ENCODE measurements at places on chromosomes 2 and 18.

- DNase-seq = no peak
Measured at GRCh38 chr2:200086911-200087310, 131.5 kb downstream of the MAIP1 start.

DNA sequence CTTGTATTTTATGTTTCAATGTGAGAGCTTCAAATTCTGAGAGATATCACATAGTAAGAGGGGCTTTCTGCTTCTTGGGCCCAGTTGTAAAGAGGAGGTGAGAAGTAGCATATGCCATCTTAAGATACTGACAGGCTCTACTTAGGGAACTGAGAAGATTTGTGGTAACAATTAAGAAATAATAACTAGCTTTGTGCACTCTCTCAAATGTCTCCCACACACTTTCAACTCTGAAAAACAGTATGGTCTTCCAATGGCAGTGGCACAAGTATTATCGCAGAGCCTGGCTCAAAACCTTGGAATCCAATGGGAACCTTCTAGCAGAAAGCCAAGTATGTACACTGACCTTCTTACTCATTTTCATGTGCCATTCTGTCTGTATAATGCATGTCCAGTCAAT, 80.3 kb upstream of the FAM237A start:
- no peak for DNase-seq

- no peak for DNase-seq
Measured at GRCh38 chr18:23540867-23541266, 37.6 kb downstream of the RMC1 start.

GRCh38 chr2:65064728-65065552, 8.7 kb downstream of the CEP68 start:
- no peak for DNase-seq

DNA sequence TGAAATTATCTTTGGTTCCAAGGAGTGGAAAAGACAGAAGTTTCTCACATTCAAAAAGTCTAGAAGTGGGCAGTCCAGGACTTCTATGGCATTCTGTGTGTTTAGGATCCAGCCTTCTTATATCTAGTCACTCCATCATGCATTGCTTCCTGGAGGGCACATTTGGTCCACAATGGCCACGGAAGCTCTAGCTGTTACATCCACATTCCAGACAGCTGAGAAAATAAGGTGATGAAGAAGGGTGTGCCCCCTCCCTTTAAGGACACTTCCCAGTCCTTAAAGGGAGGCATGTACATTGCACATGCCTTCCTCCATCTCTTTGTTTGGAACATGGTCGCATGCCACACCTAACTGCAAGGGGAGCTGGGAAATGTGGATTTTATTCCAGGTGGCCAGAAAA, 59.9 kb upstream of the BZW1 start:
- no peak for DNase-seq

DNA sequence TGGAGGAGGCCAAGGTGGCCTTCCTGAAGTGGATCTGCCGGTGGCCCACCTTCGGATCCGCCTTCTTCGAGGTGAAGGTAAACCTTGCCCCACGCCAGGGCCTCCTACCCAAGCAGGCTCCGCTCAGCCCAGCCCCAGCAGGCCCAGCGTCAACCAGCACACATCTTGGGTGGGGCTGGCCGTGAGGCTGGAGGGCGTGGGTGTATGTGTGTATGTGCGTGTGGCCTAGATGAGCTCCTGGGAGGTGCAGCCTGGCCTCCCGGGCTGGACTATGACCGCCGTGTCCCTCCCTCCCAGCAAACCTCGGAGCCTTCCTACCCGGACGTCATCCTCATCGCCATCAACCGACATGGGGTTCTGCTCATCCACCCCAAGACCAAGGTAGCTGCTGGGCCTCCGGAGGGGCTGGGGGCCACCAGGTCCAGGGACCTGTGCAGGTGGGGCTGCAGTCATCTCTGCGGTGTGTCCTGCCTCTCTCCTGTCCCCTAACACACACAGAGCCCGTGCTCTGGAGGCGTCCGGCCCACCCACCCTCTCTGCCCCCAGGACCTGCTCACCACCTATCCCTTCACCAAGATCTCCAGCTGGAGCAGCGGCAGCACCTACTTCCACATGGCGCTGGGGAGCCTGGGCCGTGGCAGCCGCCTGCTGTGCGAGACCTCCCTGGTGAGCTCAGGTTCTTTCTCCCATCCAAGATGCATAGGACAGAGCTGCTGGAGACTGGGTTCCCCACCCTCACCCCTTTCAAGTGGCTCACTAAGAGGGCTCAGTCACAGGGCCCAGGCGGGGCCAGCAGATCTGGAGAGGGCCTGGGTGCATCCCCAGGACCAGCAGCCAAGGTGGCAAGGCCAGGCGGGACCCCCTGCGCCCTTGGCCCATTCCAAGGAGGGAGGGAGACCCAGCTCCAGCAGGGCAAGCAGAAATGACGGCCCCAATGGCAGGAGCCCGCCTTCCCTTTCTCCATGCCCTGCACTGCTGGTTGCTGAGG, 9.4 kb upstream of the GPR17 start:
- DNase-seq = no peak

DNA sequence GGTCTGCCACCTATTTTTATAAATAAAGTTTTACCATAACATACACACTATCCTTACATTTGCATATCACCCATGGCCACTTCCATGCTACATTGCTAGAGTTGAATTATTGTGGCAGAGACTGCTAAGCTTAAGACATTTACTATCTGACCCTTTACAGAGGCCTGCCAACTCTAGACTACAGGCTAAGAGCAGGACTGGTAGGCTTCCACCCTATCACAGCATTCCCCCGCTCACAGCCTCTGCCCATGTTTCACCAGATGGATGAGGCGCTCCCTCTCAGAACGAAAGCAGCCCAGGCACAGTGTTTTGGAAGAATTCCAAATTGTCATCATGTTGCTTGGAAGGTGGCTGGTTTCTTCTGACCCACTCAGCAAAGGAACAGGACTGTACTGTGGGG, 91.7 kb upstream of the SLC35G4 start:
- no peak for DNase-seq

- DNase-seq = no peak
Measured at GRCh38 chr2:37782155-37782673, 110.8 kb upstream of the CDC42EP3 start.

DNA sequence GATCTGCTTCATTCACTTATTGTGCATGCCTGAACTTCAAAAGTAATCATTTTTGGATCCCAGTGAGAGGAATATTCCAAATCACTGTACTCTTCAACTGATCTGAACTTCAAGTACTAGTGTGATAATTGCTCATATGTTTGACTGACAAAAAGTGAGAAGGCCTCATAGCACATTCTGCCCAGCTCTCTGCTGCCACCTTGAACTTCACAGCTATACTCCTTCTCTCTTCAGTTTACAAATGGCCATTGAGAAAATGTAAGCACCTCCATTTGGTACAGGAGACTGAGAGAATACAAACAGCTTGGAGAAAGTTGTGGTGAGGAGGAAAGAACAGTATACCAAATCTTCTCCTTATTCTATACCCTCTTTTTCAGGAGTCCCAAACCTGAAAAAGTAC, 946.0 kb upstream of the CHAC2 start:
- DNase-seq = no peak

DNA sequence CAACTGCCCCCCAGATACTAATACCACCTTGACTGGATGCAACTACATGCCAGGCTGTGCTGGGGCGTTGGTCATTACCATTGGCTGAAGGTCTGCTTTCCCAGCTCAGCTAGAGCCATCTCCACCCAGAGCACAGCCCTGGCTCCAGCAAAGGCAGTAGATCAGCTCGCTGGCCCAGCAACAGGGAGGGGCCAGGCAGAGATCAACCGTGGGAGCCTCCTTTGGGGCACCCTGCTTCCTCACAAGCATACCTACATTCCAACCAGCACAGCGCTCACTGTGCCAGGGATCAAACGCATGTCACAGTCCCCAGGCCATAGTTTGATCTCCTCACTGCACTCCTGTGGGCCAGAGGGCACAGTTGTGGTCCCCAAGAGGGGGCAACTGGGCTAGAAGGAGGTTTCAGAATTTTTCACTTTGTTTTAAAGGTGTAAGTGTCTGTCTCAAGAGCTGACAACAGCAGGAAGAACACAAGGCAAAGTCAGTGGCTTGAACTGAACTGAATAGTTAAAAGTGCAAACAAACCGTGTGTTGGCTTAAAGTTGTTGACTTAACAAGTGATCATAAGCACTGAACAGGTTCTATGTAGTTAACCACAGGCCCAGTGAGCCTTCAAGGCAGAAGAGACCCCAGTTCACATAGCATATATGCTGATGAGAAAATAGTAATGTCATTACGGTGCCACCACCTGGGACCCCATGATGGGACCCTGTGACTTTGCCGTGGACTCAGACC, 70.1 kb upstream of the BZW1 start:
- DNase-seq = no peak

- no peak for DNase-seq
Measured at GRCh38 chr2:217806482-217806765, 196.4 kb downstream of the TNS1 start.

DNA sequence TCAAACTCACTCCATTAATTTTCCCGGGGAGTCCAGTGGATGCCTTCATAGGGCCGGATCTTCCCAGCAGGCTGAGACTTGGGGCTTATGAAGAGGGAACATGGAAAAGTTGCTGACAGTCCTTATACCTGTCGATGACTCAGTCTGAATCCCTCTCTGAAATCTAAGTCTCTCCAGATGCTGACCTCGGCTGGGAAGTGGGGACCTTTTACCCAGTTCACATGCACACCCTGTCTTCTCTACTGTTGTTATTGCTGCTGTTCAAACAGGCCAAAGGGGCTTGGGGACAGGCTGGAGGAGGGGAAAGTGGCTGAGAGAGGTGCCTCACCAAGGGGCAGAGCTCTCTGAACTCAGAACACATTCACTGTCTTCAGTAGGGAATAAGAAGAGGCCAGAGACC, 4.1 kb upstream of the TNP1 start:
- no peak for DNase-seq

GRCh38 chr2:69509011-69509749, 71.9 kb upstream of the NFU1 start:
- DNase-seq = no peak

- DNase-seq = no peak
Measured at GRCh38 chr2:180450841-180451240, 443.7 kb upstream of the CWC22 start.

DNA sequence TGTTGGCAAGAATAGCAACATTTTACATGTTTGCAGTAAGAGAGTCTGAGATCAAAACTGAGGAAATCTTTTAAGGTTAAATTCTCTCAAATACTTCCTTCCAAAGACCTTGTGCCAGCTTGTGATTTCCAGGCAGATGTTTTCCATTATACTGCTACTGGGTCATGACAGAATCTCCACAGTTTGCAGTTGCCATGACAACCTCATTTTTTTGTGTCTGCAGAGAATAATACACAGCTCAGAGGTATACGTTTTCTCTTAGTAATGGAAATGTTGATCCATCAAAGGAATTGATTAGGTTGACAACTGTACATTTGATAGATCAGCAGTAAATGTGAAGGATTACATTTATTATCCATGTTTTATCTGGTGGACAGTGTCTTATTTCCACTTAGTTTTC, 29.1 kb upstream of the CSRNP3 start:
- DNase-seq = no peak

GRCh38 chr18:53785811-53786210, 438.7 kb downstream of the MBD2 start:
- no peak for DNase-seq

DNA sequence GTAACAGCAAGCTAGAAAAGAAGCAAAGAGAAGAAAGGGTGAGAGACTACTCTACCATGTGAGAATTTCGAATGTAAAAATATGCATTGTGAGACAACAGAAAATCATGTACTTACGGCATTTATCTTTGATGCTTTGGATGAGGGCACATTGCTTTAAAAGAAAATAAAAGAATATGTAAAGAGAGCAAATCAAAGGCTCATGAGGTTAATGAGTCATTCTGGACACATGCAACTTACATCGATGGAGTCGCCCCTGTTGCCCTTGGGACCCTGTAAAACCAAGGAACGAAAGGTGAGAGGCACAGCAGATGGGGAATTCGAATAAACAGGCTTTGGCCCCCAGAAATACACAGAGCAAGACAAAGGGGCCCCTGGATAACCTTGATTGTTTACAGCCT, 69.0 kb downstream of the COL6A3 start:
- DNase-seq = no peak

GRCh38 chr2:142052220-142052863, 78.5 kb downstream of the LRP1B start:
- no peak for DNase-seq

- DNase-seq = no peak
Measured at GRCh38 chr2:7118606-7119131, 201.5 kb downstream of the RNF144A start.

GRCh38 chr18:10195529-10195928, 258.9 kb upstream of the APCDD1 start:
- no peak for DNase-seq

GRCh38 chr2:239147376-239147775, 253.4 kb downstream of the HDAC4 start:
- DNase-seq = no peak

DNA sequence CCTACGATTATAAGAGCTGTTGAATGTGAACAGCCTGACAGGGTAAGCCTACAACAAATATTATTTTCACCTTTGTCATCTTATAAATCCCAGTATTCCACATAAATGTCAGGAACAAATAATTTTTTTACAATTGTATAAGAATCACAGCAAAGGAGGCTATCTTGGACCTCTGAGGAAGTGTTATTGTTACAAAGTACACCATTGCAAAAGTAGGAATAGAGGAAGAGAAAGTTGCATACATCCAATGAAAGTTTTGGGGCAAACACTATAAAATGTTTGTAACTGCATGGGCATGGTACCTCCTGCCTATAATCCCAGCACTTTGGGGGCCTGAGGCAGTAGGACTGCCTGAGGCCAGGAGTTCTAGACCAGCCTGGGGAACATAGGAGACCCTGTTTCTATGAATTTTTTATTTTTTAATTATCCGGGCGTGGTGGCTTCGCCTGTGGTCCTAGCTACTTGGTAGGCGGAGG, 715 bp upstream of the MEMO1 start:
- DNase-seq = no peak

- DNase-seq = no peak
Measured at GRCh38 chr2:224969633-224970260, 72.5 kb downstream of the DOCK10 start.
